ENCODE measurements at places on chromosomes 16 and 17.

DNA sequence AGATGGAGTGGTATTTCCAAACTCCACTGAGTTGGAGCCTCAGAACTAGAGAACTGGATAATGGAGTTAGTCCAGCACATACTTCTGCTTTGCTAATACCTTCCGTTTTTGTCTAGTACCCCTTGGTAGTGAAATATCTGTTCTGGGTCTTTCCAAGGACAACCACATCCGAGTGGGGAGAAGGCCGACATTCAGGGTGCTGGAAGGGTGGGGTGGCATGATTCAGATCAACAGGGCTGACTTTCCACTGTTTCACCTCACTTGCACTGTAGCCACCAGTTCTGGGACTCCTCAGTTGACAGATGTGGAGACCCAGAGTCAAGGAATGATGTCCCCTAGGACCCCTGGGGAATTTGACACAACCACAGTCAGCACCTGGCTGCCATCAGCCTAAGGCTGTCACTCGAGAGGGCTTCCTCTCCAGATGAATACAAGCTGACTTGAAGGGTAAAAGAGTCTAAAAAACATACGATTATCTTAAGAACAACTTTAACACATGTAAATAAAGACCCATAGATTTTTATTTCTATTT lies 84.8 kb upstream of the HNF1B start:
- no peak for DNase-seq

DNA sequence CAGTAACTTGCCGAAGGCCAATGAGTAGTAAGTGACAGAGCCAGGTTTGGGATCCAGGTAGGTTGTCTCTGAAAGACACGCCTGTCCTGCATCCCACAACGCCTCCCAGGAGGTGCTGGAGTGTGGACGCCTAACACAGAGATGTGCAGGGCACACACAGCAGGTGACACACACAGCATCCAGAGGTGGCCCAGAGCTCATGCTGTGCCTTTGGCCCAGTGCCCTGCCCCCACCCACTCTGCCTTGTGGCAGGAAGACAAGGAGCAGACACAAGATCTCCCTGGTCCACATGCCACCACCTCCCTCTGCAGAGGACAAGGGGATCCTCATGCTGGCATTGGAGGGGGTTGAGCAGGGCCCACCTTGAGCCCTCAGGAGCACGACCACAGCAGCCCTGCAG lies 14.7 kb upstream of the STH start:
- DNase-seq: no peak

GRCh38 chr17:9239793-9240658 lies 218.7 kb downstream of the NTN1 start:
- peak; percentile 39 for DNase-seq

DNA sequence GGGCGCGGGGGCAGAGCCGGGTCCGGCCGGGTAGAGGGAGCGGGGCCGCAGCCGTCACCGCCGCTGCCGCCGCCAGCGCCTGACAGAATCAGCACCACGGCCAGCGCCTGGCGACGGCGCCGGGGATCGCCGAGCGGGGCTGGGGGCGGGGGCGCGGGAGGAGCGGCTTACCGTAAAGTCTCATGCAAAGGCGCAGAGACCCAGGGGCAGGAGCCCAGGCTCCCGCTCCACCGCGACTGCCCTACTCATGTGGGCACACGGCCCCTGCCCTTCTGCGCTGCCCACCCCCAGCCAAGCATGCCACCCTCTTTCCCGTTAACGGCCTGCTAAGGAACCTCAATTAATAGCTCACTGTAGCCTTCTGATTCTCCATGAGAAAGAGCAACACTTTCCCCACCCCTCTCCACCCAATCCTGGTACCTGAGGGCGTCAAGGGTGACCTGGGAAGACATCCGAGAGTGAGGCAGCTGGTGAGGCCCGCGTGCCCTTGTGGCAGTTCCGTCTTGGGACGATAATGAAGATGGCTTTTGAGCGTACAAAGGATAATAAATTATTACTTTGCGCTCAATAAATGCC lies at the start of gene SEZ6:
Gene SEZ6, minus strand, starts transcription at position 98 of the 576 bp plus-strand sequence. CDS start 164 bp downstream, outside the sequence.
- peak; percentile 27 for DNase-seq

DNA sequence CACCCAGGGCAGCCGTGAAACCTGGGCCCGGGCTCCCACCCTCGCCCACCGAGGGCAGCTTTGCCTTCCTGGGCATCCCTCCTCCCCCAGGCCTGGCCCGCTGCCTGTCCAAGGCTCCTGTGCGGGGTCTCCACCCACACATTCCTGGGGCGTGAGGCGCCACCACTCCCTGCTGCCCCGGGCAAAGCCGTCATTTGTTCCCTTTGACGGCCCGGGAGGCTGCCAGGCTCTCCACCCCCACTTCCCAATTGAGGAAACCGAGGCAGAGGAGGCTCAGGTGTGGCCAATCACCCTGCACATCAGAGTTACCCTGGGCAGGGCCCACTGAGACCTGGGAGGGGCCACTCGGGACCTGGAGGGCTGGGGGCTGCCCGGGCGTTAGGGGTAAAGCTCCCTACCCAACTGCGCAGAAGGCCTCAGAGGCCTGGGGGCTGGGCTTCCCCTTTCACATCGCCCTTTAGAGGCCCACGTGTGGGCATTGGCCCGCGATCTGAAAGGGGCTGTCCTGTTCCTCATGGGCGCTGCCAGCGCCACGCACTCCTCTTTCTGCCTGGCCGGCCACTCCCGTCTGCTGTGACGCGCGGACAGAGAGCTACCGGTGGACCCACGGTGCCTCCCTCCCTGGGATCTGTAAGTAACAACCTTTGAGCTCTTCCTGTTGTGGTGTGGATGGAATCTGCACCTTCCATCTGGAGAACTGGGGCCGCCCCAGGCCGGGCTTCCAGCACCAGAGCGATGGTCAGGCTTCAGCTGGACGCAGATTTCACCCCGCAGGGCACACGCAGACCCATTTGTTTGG lies at the start of gene MSLN:
Gene MSLN, plus strand, starts transcription at position 190 of the 799 bp plus-strand sequence. CDS start 1,947 bp downstream, outside the sequence.
- no peak for DNase-seq

All from activated naive CD8-positive, alpha-beta T cell treated with anti-CD3 and anti-CD28 coated beads, Interleukin-2, amount 50 U/mL, for 16 hours (primary cell).